ENCODE measurements at places on chromosomes 1 and 21. TPM values are rescaled to one million over a fixed set of nuclear protein-coding genes. Genes with fewer than 3 reads are reported as not detected.

GRCh38 chr1:18005238-18005637 lies 102.4 kb upstream of the IGSF21 start:
- no peak for DNase-seq

GRCh38 chr1:1623631-1624442 lies 8.1 kb upstream of the MMP23B start:
- no peak for DNase-seq

DNA sequence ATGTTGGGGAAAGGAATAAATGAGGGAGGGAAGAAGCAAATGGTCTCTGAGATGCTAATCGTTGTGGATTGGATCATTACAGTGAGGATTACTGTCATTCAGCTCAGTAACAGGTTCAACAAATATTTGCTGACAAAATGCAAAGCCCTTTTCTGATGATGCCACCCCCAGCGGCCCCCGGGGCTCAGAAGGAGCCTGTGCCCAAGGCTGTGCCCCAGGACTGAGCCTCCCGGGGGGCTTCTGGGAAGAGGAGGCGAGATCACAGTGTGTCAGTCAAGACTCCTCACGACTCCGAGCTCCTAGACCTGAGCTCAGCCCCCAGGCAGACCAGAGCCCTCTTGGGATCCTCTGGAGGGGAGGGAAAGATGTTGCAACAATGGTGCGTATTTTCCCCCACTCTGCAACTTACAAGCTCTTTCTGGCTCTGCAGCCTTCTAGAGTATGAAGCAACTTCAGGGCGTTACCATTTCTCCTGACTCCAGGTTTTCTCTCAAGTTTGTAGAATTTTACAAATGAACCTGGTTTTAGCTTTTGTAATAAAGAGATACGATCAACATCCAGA lies 20.8 kb downstream of the EPHA8 start:
- DNase-seq, result peak; percentile 28

The HMGN2 gene
- 225 TPM for total RNA-seq

Measured in fibroblast of the aortic adventitia (primary cell).